ENCODE measurements at places on chromosomes 1 and 21.

- DNase-seq: no peak
Measured at GRCh38 chr21:36235058-36235582, 78.5 kb downstream of the DOP1B start.

- no peak for DNase-seq
Measured at GRCh38 chr1:214116258-214116657, 128.5 kb downstream of the PROX1 start.

DNA sequence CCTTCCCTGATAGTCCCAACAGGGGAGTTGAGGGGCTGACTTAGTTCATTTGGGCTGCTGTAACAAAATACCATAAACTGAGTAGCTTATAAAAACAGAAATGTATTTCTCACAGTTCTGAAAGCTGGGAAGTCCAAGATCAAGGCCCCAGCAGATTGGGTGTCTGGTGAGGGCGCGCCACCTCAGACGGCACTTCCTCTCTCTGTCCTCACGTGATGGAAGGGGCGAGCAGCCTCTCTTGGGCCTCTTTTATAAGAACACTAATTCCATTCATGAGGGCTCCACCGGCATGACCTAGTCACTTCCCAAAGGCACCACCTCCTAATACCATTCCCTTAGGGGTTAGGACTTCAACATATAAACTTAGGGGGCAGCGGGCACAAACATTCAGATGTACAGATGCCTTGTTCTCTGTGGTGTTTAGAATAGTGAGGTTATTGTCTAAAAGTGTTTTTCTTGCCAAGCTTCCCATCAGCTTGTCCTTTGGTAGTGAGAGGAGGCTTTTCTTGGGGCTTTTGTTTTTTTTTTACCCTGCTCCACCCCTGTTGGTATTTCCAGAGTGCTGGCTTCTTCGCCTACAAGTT lies 20.3 kb downstream of the NIPAL3 start:
- no peak for DNase-seq

DNA sequence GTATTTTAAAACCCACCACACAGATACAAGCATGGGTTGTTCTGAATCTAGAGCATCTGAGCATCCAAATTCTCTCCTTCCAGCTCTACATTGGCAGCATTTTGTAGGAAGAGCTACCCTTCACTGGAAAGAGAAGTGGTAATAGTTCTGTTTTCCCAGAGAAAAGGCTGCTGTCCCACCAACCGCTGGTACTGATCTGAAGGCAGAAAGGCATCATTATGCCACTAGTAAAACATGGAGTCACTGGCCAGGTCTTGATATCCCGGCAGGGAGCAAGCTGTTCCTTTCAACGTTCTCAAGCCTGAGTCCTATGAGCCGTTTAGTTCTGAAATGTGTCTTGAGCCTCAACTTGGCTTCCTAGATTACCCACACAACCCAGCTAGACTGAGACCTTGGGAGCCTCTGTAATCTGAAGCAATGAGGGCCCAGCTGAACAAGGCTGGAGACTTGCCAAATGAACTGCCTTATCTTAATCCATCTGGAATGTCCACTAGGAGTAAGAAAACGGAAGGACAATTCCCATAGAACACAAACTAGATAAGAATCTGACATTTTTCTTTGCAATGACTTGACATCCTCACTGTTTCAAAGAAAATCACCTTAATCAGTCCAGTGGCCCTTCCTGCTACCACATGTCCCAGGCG lies 116.8 kb downstream of the KCNH1 start:
- DNase-seq: no peak

- DNase-seq: no peak
Measured at GRCh38 chr1:13593511-13594131, 10.0 kb downstream of the PDPN start.

- no peak for DNase-seq
Measured at GRCh38 chr1:174692313-174692712, 244.5 kb downstream of the GPR52 start.

- no peak for DNase-seq
Measured at GRCh38 chr1:97796711-97797110, 124.1 kb downstream of the DPYD start.

DNA sequence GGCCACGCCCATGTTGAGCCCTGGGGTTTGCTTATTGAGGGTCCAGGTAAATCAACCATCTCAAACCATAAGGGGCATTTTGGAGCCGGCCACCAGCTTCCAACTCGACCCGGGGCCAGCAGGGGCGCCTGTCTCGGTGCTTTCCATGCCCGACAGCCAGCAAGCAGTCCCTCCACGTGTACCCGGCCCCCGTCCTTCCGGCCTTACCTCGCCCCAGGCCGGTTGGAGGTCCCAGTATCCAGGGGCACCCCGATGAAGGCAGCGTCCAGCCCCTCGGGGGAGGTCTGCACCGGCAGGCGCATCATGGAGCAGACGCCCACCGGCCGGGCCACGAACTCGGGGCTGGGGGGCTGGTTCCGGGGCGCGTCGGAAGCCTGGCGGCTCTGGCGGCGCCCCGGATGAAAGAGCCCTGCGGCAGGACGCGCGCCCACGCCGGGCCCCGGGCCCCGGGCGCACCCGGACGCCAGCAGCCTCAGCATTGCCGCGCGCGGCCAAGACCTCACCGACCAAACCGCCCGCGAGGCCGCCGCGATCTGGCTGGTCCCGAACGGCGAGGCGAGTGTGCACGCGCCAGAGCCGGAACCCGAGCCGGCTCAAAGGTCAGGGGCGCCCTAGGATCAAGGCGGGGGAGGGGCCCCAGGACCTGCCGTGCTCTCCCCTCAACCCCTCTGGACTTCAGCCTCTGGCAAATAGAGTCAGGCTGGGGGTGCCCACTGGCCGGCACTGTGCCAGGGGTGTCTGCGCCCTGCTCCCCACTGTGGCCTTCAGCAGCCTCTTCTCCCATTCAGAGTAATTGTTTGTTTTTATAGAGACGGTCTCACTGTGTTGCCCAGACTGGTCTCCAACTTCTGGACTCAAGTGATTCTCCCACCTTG lies at the start of gene AGMAT:
Gene AGMAT, minus strand, starts transcription at position 563 of the 875 bp plus-strand sequence. Its CDS starts 84 bp downstream, at position 479.
- DNase-seq: no peak

GRCh38 chr21:38851101-38851500 lies 45.4 kb downstream of the ETS2 start:
- no peak for DNase-seq

DNA sequence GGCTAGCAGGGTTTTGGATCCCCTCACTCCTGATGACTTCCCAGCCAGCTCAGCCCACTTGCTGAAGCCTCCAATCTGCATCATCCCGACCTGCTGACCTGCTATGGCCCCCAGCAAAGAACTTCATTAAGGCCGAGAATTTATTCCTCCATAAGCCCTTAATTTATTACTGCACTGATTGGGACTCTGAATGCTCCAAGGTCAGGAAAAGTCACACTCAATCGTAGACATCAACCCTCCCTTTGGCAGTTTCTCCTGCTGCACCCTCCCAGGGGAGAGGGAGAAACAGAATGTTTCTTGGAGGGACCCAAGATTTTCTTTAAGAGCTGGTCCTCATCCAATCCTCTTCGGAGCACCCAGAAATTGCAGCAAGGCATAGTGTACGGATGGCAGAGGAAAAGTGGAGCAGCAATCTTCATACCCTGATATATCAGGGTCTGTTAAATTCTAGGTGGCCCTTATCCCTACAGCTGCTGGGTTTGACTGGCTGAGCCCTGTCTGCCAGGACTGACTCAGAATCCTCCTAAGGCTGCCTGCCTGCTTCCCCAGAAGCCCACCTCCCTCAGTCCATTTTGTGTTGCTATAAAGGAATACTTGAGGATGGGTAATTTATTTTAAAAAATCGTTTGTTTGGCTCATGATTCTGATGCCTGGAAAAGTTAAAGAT lies 62.2 kb downstream of the DMAP1 start:
- DNase-seq: no peak

DNA sequence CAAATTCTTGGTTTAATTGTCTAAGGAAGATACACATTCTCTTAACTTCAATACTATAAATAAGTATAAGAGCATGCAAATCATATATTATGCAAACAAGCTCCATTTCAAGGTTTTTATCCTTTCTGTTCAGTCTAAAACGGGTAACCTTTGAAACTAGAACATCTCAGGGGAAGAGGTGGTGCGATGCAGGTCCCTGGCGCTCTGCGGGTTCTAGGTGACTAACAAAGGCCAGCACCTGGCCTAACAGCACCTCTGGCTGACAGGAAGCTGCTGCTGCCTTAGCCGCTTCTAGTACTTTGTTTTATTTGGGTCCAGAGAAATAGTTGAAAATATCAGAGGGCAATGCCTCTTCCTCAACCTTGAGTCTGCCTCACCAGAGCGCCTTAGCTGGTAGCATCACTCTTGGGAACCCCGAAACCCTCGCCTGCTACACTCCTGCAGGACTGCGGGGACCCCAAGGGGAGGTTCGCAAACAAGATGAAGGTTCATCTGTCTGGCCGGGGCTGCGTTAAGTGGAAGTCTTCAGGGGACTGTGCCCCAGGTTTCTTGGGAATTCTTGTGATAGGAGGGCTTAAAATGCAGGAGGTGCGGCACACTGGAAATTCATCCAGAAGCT lies 45.5 kb downstream of the PRDM15 start:
- DNase-seq: no peak

GRCh38 chr1:25707280-25708016 lies 90.9 kb downstream of the MAN1C1 start:
- DNase-seq: no peak

Measured in NCI-H1092 (cell line).